Activated naive CD8-positive, alpha-beta T cell treated with anti-CD3 and anti-CD28 coated beads, Interleukin-2, amount 50 U/mL, for 16 hours (primary cell): ENCODE measurements at places on chromosomes 13 and 19.

DNA sequence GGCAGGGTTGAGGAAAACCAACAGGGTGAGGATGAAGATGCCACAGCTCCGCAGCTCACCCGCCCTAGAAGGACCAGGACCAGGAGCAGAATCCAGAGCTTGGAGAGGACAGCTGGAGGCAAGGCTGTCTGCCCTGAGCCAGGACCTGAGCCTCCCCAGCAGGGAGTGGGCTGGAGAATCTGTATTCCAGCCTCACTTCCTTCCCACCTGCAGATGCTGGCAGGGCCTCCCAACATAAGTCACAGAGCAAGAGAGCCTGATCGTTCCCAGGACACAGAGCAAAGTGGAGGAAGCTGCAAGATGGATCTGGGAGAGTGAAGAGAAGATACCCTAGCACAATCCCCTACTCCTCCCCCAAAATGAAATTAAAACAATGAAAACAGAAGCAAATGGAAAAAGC, 61.7 kb upstream of the WASF3 start:
- DNase-seq: no peak

GRCh38 chr19:17687141-17687856, 855 bp downstream of the UNC13A start:
- no peak for DNase-seq

GRCh38 chr19:34990578-34991192, 9.4 kb upstream of the GRAMD1A start:
- no peak for DNase-seq

- DNase-seq: no peak
Observed at GRCh38 chr13:93248627-93249047, 22.0 kb downstream of the GPC6 start.

DNA sequence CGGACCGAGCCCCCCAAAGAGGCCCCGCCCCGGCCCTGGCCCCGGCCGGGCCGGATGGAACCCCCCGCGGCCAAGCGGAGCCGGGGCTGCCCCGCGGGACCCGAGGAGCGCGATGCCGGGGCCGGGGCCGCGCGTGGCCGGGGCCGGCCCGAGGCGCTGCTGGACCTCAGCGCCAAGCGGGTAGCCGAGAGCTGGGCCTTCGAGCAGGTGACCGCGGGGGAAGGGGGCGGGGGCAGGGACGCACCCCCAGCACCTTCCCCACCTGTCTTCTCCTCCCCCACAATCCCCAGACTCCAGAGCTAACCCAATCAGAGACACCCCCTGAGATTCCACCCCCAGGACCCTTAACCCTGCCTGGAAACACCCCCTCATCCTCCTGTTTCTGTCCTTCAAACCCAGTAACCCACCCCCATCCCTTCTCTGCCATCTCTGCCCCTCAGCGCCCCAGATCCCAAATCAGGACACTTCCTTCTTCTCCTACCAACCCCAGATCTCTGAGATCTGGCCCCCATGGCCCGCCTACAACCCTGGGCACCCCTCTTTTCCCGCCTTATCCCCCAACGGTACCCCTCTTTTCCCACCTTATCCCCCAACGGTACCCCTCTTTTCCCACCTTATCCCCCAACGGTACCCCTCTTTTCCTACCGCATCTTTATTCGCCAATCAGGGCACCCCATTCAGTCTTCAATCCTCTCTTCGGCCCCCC, 505 bp downstream of the ZSWIM4 start:
- no peak for DNase-seq

GRCh38 chr19:55005684-55006488, 32.2 kb downstream of the GP6 start:
- no peak for DNase-seq

DNA sequence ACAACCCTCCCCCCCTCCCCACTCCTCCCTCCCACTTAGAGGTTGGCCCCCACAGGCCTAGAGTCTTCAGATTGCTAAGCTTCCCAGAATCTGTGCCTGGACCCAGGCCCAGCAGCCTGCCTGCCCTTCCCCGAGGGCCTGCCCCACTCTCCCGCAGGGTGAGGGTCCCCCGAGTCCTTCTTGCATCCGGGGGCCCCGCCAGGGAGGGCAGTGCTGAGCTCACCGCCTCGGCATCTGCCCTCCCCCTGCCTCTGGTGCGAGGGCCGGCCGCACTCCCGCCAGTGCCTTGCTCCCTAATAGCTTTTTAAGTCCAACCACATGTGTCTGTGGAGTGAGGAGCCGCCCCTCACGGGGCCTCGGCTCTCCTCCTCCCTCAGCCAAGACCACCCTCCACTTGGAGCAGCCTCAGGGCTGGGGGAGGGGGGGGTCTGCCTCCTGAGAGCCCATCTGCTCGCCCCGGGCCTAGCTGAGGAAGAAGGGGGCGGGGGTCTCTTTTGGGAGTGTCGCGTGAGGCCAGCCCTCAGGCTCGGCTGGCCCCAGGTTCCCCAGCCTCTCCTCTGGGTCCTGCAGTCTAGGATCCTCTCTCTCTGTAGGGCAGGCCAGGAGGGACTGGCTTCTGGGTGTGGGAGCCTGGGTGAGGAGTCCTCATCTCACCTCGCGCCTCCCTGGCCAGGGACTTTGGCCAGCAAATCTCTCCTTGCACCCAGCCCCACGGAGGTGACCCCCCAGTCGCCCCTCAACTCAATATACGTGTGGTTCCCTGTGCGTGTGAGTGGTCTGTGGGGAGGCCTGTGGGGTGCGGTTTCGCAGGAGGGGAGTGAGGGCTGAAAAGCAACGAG, 47.2 kb downstream of the LYL1 start:
- no peak for DNase-seq

DNA sequence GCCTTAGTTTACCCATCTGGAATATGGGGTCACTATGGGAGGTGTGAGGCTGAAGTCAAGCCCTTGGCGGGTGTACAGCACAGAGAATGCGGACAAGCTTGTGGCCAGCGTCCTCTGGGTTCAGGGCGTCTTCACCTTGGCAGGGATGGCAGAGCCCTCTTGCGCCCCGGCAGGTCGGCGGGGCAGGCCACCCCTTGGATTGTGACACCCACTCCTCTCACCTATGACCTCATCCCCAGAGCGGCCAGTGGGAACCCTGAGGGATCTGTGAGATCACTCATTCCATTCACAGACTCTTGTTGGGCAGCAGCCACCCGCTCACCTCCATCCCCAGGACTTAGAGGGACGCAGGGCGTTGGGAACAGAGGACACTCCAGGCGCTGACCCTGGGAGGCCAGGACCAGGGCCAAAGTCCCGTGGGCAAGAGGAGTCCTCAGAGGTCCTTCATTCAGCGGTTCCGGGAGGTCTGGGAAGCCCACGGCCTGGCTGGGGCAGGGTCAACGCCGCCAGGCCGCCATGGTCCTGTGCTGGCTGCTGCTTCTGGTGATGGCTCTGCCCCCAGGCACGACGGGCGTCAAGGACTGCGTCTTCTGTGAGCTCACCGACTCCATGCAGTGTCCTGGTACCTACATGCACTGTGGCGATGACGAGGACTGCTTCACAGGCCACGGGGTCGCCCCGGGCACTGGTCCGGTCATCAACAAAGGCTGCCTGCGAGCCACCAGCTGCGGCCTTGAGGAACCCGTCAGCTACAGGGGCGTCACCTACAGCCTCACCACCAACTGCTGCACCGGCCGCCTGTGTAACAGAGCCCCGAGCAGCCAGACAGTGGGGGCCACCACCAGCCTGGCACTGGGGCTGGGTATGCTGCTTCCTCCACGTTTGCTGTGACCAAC, at the start of gene SPACA4:
SPACA4 (plus strand) TSS at position 280 of the 896 bp plus-strand sequence; CDS start at position 517, 237 bp downstream.
- DNase-seq: no peak

DNA sequence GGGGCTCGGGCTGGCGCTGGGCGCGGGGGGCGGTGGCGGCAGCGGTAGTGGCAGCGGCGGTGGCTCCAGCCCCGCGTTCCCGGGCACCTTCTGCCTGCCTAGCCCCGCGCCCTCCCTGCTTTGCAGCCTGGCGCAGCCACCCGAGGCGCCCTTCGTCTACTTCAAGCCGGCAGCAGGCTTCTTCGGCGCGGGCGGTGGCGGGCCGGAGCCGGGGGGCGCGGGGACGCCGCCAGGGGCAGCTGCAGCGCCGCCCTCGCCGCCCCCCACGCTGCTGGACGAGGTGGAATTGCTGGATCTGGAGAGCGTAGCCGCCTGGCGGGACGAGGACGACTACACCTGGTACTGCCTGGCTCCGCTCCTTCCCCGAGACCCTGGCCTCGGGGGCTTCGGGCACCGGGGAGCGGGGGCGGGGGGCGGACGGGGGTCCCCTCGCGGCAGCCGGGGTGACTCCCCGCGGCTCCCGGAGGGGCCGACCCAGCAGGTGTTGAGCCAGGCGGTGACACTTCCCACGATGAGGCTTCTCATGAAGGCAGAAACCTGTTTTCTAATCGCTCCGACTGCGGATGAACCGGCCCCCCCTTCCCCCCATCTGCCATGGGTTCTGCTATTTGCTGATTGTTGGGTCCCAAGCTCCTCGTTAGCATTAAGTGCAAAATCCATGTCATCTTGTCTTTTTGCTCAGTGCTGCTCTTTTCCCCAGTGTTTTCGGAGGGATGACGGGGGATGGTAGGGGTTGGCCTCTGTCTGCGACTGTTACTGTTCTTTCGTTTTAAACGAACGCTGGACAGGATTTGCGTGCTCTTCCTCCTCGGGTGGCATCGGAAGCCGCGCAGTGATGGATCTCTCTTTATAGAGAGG, 943 bp downstream of the SLAIN1 start:
- peak; percentile 16 for DNase-seq

DNA sequence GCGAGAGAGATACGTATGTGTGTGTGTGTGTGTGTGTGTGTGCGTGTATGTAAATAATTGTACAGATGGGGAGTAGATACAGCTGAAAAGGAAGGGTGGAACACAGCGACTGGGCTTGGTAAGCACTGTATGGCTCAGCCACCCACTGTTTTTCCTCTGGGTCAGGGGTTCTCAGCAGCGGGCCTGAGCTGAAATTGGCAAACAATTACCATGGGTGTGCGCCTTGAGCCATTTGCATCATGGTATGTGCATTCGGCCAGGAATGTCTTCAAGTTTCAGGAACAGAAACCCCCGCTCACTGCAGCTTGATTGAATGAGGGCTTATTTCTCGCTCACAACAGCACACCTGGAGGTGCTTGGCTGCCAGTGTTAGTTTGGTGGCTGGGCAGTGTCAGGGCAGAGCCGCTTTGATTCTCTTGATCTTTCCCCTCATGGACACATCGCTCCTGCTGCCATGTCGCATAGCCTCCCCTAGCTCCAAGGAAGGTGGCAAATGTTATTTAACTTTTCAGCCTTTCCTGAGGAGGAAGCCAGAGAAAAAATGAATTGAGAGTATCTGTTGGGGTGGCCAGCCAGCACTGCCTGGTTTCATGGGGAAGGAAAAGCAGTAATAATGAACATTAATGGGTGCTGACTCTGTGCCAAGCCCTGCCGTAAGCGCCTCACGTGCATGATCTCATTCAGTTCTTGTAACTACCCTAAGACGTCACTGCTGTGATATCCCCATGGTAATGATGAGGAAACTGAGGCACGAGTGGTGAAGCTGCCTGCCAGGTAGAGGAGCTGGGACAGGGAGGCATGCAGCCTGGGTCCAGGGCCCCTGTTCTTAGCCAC, 126.9 kb downstream of the SIPA1L3 start:
- DNase-seq: no peak

DNA sequence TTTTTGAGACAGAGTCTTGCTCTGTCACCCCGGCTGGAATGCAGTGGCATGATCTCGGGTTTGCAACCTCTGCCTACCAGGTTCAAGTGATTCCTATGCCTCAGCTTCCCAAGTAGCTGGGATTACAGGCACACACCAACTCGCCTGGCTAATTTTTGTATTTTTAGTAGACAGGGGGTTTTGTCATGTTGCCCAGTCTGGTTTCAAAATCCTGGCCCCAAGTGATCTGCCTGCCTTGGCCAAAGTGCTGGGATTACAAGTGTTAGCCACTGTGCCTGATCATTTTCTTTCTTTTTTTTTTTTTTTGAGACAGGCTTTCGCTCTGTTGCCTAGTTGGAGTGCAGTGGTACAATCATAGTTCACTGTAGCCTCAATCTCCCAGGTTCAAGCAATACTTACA, 28.7 kb downstream of the ZMYM5 start:
- DNase-seq: no peak

DNA sequence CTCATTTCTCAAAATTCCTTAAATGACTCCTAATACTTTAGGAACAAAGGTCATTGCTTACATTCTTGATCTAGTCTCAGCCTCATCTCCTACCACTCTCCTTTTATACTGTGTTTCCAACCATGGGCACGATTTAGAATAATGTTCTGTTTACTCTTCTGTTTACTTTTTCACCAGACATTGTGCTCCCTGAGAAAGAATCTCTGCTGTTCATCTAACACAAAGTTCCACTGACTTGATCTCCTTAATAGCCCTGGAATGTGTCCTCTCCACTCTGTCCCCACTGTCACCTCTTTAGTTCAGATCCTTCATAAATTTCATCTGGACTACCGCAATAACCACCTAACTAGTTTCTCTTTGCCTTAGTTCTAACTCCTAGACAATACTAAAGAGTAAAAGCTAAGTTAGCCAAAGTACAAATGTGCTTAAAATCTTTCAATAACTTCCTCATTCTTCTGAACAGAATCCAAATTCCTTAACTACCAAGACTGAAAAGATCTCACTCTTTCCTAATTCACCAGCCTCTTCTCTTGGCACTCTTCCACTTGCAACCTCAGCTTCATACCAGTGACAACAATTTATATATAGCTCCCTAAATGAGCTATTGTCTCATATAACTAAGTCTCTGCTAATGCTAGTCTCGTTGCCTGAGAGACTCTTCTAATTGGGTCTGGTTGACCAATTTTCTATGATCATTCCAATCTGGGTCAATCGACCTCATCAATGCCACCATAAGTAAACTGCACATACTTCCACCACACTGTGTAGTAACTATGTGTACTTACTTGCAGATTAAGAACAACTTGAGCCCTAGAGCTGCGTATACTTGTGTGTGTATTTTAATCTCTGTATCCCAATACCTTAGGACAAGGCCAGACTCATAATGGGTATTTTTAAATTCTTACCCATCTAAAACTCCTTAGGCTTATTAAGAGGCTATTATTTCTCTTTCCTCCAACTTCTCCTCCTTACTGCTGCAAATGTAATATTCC, 179.9 kb downstream of the VWA8 start:
- no peak for DNase-seq

- no peak for DNase-seq
Observed at GRCh38 chr13:110824702-110825300, 90.1 kb downstream of the ANKRD10 start.

GRCh38 chr19:4318460-4318859, 14.1 kb downstream of the FSD1 start:
- no peak for DNase-seq

DNA sequence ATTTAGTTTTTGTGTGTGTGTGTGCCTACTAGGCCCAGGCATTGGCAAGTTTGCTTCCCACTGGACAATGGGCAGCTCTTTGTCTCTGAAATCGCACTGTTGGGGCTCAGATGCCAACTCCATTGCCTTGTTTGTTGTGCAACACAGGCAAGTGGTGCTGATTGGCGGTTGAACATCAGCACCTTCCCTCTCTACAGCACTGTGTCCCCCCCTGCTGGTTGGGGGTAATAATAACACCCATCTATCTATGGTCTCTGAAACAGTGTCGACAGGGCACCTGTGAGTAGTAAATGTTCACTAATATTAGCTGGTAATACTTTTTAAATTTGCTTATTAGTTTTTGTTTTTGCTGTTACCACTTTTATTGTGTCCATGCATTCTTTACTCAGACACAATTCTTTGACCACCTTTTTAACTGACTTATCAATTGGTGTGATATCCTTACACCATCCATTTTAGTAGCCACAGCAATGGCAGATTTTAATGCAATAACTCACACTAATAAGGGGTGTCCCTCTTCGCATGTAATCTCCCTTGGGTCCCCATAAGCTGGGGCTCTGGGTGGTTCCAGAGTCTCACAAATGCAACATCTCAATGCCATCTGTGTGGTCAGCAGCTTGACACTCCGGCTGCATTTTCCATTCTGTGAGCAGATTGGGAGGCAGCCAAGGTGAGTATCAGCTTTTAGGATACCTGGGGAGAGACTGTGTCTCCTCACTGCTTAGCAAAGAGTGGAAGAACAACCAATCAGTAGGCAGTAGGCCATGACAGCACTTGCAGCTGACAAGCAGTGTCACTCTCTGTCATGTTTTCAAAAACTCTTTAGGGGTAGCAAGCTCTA, 47.7 kb upstream of the UQCRFS1 start:
- DNase-seq: no peak
